CD4-positive, alpha-beta T cell (primary cell): ENCODE measurements at places on chromosomes 1 and 21.

- no peak overlapping the region for H3K27ac ChIP-seq
- H3K36me3 ChIP-seq, result no peaks in the 10 kb centered on the region
- no peaks in the 10 kb centered on the region for H3K4me1 ChIP-seq
- no peak overlapping the region for H3K4me3 ChIP-seq
These were observed 229.3 kb downstream of the PRDM2 start for GRCh38 chr1:13929313-13929712.

GRCh38 chr1:21782349-21782867, 541 bp downstream of the USP48 start:
- H3K36me3 ChIP-seq, result no peaks in the 10 kb centered on the region
- H3K4me3 ChIP-seq, result peak overlapping the region; percentile 100
- H3K4me1 ChIP-seq, result peaks cover 38% of the 10 kb centered on the region

DNA sequence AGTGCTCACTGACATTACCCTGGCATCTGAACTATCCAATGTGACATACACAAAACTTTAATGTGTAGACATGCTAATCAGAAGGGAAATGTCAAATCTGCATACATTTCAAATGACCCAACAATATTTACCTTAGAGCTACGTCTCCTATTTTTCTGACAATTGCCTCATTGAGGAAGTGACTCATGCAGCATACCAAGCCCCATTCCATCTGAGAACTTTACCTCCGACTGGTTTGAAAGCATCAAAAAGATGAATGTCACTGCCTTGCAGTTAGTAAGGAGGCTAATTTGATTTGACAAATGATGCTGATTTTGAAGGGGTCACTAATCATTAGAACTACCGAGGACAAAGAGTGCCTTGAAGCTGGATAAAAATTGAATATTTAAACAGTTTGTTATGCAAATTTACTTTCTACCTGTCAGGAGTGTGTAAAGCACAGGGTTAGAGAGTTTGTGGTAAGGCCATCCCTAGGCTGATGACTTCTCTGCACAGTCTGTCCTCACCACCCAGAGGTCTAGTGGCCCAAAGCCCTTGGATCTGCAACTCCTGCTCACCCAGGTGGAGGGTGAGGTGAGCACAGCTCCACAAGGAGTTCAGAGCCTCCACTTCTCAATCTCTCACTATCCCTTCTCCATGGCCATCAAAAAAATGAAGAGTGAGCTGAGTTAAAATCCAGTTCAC, 500.3 kb upstream of the C1orf87 start:
- H3K4me1 ChIP-seq, result no peaks in the 10 kb centered on the region
- no peak overlapping the region for H3K4me3 ChIP-seq
- no peak overlapping the region for H3K27ac ChIP-seq
- H3K36me3 ChIP-seq, result no peaks in the 10 kb centered on the region
- H3K27me3 ChIP-seq, result no peaks in the 10 kb centered on the region
- no peak for DNase-seq

DNA sequence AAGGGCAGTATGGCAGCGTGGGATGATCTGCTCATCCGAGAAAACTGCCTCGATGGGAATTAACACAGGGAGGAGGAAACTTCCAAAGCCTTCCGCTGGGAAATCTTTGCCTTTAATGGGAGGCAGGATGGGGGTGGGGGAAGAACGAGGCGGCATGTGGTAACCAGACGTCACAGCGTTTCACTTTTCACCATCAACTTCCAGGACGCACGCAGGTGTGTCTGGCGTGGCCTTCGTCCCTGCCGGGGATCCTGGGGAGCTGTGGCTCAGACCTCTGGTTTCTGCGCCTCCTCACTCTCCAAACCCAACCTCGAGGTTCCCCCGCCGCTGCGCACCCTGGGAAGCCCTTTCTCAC, 282 bp downstream of the RSPH1 start:
- H3K27me3 ChIP-seq, result no peaks in the 10 kb centered on the region
- DNase-seq, result no peak
- no peaks in the 10 kb centered on the region for H3K36me3 ChIP-seq
- peak overlapping the region; percentile 87 for H3K4me3 ChIP-seq

GRCh38 chr1:64483731-64484414, 13.9 kb downstream of the CACHD1 start:
- H3K4me3 ChIP-seq, result no peak overlapping the region
- no peaks in the 10 kb centered on the region for H3K36me3 ChIP-seq
- no peaks in the 10 kb centered on the region for H3K4me1 ChIP-seq
- DNase-seq, result no peak
- H3K27me3 ChIP-seq, result no peaks in the 10 kb centered on the region
- H3K27ac ChIP-seq, result no peak overlapping the region
